ENCODE measurements at places on chromosomes 7 and 10.

GRCh38 chr10:19620811-19621210 lies 195.4 kb upstream of the PLXDC2 start:
- no peak for DNase-seq

GRCh38 chr7:72403458-72404076 lies 8.6 kb downstream of the CALN1 start:
- DNase-seq, result no peak

- DNase-seq, result no peak
Observed at GRCh38 chr7:111788286-111789047, 226.2 kb upstream of the IMMP2L start.

DNA sequence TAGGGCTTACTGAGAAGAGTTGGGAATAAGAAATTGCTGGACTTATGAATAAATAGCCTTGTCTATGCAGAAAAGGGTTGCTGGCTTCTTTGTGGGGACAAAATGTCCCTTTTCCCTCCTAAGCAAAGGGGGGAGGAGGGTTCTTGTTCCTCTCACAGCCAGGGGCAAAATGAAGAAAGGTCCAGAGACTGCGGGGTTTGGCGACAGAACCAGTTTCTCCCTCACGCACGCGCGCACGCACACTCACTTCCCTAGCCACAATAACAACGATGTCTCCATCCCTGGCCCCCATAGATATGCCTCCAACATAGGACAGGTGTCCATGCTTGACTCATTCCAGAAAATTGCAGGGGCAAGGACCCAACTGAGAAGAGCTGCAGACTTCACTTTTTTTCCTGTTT lies 3.3 kb downstream of the ZMIZ1 start:
- DNase-seq, result no peak

- no peak for DNase-seq
Observed at GRCh38 chr7:77416621-77417371, 647 bp upstream of the GSAP start.

DNA sequence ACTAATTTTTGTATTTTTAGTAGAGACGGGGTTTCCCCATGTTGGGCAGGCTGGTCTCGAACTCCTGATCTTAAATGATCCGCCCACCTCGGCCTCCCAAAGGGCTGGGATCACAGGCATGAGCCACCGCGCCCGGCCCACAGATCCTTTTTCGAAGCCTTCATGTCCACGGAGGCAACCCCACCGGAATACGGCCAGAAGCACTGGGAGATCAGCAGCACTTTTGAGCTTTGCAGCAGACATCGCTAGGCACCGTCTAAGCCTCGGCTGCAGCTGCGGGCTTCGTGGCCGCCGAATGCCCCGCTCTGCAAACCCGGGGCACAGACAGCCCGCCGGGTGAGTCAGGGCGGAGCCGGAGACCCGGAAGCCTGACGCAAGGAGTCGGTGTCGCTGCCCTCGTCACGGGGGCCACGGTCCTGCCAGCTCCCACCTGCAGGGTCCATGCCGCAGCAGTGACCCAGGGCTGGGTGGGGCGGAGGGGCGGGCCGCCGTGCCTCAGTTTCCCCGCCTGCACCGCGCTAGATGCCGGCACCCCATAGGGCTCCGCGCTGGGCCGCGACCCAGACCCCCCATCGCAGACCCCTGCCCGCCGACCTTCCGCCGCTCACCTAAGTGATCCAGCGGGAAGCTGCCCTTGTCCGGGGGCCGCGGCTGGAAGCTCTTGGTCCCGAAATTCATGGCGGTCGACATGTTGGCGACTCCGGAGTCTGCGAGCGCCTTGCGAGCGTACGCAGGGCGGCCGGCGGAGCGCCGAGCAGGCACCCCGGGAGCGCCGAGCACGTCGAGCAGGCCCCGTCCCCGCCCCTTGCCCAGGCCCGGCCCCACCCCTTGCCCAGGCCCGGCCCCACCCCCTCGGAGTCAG lies at the start of gene COX19:
TSS of gene COX19 (minus strand) at position 730 of the 862 bp plus-strand sequence. CDS start at position 690, 40 bp downstream.
- DNase-seq, result peak; percentile 93

- no peak for DNase-seq
Observed at GRCh38 chr10:59774451-59774850, 21.2 kb upstream of the MRLN start.

DNA sequence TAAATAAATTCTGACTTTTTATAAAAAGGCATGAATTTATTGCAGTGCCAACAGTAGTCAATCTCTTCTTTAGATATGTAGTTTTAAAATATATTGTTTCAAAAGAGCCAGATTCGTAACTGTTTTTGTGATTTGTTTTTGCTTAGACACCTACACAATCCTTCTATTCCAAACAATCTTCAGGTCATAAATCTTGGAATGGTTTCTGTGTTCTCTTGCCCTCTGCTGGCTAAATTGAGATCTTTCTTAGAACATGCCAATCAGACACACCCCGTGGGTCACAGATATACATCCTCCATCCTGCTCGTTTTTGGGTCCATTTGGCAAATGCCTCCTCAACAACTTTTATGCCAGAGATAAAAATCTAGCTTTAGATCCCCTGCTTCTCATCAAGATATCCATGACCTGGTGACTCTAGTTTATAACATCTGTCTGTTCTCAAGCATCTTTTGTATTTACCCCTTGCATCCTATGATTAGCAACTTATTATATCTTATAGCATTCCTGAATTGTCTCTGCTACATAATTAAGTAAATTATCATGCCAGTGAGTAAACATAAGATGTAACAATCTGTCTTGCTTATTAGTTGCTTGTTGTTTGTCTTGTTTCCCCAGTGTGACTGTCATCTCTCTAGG lies 35.3 kb upstream of the IFRD1 start:
- no peak for DNase-seq

DNA sequence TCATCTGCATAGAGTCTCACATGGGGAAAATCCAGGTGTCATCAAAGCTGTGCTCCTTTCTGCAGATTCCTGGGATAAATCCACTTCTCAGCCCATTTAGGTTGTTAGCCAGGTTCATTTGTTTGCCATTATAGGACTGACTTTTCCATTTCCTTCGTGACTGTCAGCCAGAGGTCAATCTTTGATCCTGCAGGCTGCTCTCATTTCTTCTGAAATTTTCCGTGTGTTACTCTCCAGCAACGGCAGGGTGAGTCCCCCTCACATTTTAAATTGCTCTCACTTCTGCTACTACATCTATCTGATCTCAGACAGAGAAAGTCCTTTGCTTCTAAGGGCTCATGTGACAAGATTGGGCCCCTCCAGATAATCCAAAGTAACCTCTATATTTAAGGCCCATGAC lies 150.7 kb upstream of the BET1 start:
- DNase-seq, result no peak

- no peak for DNase-seq
Observed at GRCh38 chr7:48262606-48263310, 91.5 kb downstream of the ABCA13 start.

GRCh38 chr10:108709927-108710722 lies 1213.2 kb downstream of the XPNPEP1 start:
- no peak for DNase-seq

GRCh38 chr10:130952086-130952485 lies 359.4 kb downstream of the TCERG1L start:
- DNase-seq, result no peak

DNA sequence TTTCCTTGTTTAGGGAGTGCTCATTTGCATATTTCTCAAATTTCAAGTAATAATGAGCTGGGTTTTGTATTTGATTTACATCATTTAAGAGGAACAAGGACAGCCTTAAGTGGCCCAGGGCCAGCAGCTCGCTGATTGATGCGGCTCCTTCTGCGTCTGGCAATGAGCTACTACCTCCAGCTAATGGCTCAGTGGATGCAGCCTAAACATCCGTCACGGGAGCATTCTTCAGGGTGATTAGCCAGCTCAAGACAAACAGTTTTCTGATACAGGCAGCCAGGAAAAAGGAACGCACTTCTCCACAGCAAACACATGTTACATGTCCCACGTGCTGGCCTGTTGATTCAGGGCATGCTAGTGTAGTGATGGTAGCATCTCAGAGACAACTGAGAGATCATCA lies 169.3 kb upstream of the TCERG1L start:
- DNase-seq, result no peak

- peak; percentile 1 for DNase-seq
Observed at GRCh38 chr10:19488592-19489280, 327.5 kb upstream of the PLXDC2 start.

- DNase-seq, result no peak
Observed at GRCh38 chr7:102463841-102464576, 654 bp downstream of the ALKBH4 start.

GRCh38 chr7:26627891-26628341 lies 236.5 kb downstream of the SKAP2 start:
- DNase-seq, result no peak

- DNase-seq, result no peak
Observed at GRCh38 chr7:154947604-154948003, 55.3 kb downstream of the PAXIP1 start.

- DNase-seq, result peak; percentile 17
Observed at GRCh38 chr10:182441-183201, 47.4 kb downstream of the ZMYND11 start.

DNA sequence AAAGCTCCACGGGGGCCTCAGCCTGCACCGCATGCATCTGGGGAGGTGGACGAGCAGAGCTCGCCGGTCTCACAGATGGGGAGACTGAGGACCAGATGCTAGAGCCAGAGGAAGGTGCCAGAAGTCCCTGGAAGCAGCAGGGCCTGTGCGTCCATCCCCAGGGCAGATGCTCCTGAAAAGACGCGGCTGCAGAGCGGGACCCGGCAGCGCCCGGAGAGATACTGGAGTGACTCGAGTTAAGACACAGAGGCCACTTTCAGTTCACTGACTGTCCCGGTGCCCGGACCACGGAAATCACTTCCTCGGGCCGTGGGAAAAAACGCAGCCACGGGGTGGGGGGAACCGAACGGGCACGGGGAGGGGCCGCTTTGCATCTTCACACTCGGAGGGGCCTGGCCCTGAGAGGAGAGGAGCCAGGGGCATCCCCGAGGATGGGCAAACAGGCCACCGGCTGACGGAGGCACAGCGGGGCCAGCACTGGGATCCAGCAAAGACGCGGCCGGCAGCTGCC lies 85.4 kb downstream of the FOXL3 start:
- DNase-seq, result no peak

DNA sequence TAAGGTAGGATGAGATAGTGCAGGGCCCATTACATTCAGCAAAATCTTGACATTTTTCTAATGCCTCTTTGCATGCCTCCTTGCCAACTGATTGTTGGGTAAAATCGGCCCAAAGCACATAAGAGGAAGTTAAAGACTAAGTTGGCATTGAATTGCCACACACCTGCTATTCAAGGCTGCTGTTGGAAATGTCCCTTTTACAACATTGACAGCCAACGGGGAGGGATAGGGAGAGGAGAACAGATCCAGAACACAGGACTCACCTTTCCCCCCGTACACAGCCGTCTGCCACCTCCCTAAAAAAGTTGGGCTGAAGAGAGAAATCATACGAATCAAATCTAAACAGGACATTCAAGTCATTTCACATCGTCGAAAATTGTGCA lies 695 bp downstream of the FAM237B start:
- no peak for DNase-seq

DNA sequence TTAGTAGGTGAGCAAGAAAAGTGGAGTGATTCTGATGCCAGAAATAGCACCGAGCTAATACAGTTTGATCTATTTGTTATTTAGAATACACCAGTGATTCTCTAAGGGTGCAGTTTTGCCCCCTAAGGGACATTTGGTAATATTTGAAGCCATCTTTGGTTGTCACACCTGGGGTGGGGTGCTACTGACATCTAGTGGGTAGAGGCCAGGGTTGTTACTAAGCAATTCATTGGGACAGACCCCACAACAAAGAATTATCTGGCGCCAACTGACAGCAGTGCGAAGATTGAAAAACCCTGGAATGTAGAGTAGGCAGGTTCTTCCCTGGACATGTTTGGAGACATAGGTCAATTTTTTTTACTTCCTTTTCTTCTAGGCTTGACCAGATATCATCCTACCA lies 14.6 kb downstream of the PALS2 start:
- peak; percentile 37 for DNase-seq

GRCh38 chr10:60521974-60522405 lies 132.3 kb upstream of the ANK3 start:
- peak; percentile 29 for DNase-seq

DNA sequence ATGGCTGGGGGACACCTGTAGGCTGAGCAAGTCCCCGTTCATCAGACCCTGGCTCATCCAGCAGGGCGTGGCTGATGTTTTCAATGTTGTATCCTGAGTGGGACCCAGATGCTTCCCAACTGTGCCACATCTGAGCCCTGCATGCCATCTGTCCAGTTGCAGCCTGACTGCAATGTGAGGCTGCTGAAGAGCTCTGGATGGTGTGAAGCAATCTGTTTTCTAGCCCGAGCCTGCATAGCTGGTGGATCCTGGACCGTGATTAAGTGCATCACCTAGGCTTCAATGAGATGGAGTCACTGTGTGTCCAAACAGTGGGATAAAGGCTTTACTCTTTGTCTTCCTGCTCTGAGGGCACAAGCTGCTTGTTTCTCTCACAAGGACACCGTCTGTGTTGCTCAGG lies 99.8 kb downstream of the TCF7L2 start:
- no peak for DNase-seq

GRCh38 chr10:124715439-124715838 lies 28.7 kb downstream of the FAM53B start:
- DNase-seq, result no peak

DNA sequence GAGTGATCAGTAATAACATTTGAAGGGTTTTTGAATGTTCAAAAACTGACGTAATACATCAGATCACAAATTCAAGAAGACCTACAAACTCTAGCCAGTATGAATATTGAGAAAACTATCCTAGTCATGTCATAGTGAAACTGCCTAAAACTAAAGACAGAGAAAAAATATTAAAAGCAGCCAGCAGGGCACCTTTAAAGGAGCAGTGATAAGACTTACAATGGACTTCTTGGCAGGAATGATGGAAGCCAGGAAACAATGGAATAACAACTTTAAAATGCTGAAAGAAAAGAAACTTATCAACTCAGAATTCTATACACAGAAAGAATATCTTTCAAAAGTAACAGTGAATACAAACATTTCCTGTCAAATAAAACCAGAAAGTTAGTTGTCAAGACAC lies 78.3 kb upstream of the CTBP2 start:
- no peak for DNase-seq

- DNase-seq, result no peak
Observed at GRCh38 chr7:11605749-11606148, 226.2 kb downstream of the THSD7A start.

GRCh38 chr7:13067036-13067435 lies 379.6 kb downstream of the ARL4A start:
- no peak for DNase-seq

DNA sequence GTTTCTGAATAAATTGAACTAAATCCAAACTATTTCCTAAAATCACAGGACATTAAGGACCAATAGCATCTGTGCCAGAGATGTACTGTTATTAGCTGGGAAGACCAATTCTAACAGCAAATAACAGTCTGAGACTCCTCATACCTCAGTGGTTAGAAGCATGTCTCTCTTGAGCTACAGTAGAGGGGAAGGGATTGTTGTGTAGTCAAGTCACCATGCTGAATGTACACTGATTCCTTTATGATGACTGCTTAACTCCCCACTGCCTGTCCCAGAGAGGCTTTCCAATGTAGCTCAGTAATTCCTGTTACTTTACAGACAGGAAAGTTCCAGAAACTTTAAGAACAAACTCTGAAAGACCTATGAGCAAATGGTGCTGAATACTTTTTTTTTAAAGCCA lies 13.9 kb downstream of the MEST start:
- DNase-seq, result no peak

All from stimulated activated CD4-positive, alpha-beta T cell treated with anti-CD3 and anti-CD28 coated beads, Interleukin-15, amount 100 ng/mL, for 24 hours (primary cell).